Left renal pelvis (tissue), 4 donors: ENCODE measurements at places on chromosomes 16 and 17. TPM values are rescaled to one million over a fixed set of nuclear protein-coding genes. Genes with fewer than 3 reads are reported as not detected.
A peak's percentile ranks its signal among the peaks of the same experiment; 100 is the strongest.

The FOXC2 gene
- 38.7 TPM for polyA plus RNA-seq

DNA sequence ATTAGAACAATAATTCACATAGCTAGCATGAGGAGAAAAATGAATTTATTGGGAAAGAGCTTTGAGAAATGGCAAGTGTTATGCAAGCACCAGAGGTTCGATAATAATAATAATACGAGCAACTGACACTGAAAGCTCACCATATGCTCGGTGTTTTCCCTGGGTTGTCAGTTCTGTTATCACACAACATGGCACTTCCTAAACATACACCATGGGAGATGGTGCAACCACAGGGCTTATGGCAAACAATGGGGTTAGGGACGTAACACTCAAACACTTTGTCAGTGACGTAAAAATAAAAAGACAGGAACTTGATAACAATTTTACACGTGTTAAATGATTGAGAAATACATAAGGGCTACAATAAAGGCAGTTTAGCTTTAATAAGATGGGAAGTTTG is 23.7 kb downstream of the OR1D5 start:
- no peak for DNase-seq

- no peak for DNase-seq
Measured at GRCh38 chr16:86091976-86092375, 193.0 kb downstream of the IRF8 start.

- DNase-seq: no peak
Measured at GRCh38 chr16:77069929-77070328, 121.1 kb upstream of the MON1B start.

- DNase-seq: no peak
Measured at GRCh38 chr17:10831696-10832095, 6.2 kb downstream of the PIRT start.

The NECAB2 gene
- polyA plus RNA-seq: 0.97 TPM

- no peak for DNase-seq
Measured at GRCh38 chr16:77585379-77586251, 136.7 kb upstream of the NUDT7 start.

- no peak for DNase-seq
Measured at GRCh38 chr16:62363501-62363900, 327.3 kb upstream of the CDH8 start.

- DNase-seq: no peak
Measured at GRCh38 chr17:80603396-80603795, 58.8 kb downstream of the RPTOR start.

The YBX2 gene
- 4.1 TPM for polyA plus RNA-seq

The PRR11 gene
- polyA plus RNA-seq: 17.2 TPM

The LHX1 gene
- 0.97 TPM for polyA plus RNA-seq

DNA sequence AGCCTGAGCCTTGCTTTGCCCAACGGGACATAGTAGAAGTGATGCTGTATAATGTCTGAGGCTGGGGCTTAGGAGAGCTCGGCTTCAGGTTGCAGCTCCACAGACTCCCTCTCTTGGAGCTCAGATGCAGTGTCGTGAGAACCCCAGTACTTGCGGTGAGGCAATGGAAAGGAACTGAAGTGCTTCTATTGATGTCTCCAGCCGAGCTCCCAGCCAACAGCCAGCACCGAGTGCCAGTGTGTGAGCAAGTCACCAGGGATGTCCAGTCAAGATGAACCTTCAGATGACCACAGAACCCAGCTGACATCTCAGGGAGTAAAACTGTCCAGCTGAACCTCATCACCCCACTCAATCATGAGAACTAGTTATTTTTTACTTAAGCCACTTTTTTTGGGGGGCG is 268.1 kb downstream of the IRF8 start:
- DNase-seq: no peak

DNA sequence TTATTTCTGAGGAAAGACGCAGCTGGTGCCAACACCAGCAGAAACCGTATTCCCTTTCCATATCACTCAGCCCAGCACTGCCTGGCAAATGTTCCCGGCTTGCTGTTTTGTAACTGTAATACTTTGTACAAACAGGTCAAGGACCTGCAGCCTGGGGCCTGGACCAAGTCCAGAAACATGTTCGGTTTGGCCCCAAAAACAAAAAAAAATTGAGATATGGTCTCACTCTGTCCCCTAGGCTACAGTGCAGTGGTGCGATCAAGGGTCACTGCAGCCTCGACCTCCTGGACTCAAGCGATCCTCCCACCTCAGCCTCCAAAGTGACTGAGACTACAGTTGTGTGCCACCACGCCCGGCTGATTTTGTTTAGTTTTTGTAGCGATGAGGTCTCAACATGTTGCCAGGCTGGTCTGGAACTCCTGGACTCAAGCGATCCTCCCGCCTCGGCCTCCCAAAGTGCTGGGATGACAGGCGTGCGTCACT is 1.2 kb downstream of the HAGH start:
- no peak for DNase-seq

GRCh38 chr16:55760310-55761001 is 72.4 kb downstream of the CES1 start:
- peak; percentile 27 for DNase-seq

The TLCD3B gene
- 1.2 TPM for polyA plus RNA-seq

GRCh38 chr17:30309591-30309990 is 17.8 kb upstream of the BLMH start:
- DNase-seq: no peak

- no peak for DNase-seq
Measured at GRCh38 chr16:57830890-57831484, 28.7 kb upstream of the KIFC3 start.

DNA sequence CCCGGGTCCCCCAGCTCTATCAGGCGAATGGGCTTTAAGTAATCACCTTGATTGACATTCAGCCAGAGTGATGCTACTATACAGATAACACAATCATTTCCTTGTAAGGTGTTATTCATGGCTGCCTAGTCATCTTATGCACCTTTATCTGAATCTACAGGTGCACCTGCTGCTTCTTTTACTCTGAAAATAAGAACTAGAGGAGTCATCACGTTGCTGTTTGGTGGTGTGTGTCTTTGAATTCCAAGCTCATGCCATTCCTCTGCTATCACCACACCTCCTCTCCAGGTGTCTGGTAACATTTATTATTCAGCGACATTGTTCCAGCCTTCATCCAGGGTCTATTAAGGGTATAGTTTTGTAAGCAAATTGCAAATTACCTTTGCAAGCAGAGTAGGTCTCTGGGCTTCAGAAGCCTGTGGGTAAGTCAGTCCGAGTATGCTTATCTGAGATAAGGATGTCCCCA is 51.9 kb downstream of the NOS2 start:
- no peak for DNase-seq

The TBC1D3K gene
- not detected for polyA plus RNA-seq

- no peak for DNase-seq
Measured at GRCh38 chr16:59090541-59090940, 356.4 kb upstream of the GOT2 start.

The BEAN1 gene
- polyA plus RNA-seq: 2.9 TPM

The SCNN1B gene
- polyA plus RNA-seq: 26.5 TPM

GRCh38 chr17:40895106-40895730 is 10.2 kb upstream of the KRT20 start:
- no peak for DNase-seq

The TBC1D24 gene
- 22.7 TPM for polyA plus RNA-seq

DNA sequence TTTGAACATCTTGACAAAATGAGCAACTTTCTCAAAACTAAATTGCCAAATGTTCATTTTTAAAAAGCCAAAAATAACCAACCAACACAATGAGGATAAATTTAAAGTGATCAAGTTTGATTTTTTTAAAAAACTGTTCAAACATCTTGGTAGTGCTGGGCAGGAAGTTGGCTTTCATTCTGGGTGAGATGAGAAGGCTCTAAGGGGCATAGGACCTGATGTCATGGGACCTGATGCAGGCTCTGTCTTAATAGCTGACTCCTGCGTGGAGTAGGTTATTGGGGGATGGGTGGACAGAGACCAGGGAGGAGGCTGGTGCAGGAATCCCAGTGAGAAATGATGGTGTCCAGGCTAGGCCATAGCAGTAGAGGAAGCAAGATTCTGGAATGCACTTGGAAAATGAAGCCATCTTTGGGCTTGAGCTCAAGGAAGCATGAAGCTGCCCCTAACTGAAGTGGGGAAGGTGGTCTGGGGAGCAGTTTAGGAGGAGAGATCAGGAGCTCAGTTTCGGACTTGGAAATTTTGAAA is 20.4 kb downstream of the NLRC5 start:
- no peak for DNase-seq

DNA sequence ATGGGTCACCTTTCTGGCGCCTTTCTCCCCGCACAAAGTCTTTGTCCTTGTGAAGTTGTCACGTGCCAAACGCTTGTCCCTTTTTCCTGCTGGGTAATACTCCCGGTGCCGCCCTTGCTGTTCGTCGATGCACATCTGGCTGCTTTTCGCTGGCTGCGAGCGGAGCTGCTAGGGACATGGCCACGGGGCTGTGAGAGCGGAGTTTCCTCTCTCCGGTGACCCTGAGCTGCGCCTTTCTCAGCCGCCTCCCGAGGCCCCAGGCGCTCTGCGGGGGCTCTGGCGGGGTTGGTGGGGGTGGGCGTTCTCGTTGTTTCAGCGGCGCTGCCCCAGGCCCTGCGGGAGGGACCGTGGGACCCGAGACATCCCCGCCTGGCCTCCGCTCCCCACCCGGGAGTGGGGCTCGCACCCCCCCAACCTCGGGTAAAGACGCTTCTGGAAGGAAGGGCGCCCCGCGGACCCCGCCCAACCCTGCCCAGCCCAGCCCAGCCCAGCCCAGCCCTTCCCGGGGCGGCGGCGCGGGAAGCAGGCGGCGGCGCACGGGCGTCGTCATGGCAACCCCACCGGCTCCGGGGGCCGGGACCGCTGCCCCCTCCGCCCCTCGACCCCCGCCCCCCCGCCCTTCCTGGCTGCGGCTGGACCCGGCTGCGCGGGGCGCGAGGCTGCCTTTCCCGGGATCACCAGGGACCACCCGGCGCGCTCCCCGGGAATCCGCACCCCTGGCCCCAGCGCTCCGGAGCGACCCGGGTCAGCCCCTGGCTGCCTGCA is 12.3 kb downstream of the CHMP6 start:
- DNase-seq: no peak

- no peak for DNase-seq
Measured at GRCh38 chr17:71902894-71903506, 217.8 kb upstream of the SOX9 start.

The CPNE7 gene
- 3.7 TPM for polyA plus RNA-seq

The USP22 gene
- polyA plus RNA-seq: 224 TPM

GRCh38 chr17:35655303-35655702 is 68.2 kb downstream of the AP2B1 start:
- no peak for DNase-seq

The PRAC1 gene
- not detected for polyA plus RNA-seq

DNA sequence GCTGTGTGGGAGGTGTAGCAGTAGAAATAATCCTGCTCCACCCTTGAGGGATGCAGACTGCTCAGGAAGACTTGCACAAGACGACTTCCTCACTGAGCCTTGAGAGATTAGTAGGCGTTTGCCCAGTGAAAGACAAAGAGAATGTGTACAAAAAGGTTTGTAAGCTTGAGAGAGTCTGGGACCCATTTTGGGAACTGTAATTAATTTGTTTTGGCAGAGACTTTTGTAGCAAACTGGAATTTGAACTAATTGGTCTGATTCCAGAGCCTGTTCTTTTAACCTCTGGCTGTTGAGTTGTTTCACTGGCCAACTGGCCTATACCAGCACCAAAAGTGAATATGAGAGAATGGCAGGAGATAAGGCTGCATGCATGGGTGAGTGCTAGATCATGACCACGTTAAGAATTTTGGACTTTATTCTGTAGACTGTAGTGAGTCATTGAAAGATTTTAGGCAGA is 75.5 kb downstream of the AATF start:
- DNase-seq: no peak

- DNase-seq: no peak
Measured at GRCh38 chr16:1291576-1291974, 17.9 kb upstream of the UBE2I start.

DNA sequence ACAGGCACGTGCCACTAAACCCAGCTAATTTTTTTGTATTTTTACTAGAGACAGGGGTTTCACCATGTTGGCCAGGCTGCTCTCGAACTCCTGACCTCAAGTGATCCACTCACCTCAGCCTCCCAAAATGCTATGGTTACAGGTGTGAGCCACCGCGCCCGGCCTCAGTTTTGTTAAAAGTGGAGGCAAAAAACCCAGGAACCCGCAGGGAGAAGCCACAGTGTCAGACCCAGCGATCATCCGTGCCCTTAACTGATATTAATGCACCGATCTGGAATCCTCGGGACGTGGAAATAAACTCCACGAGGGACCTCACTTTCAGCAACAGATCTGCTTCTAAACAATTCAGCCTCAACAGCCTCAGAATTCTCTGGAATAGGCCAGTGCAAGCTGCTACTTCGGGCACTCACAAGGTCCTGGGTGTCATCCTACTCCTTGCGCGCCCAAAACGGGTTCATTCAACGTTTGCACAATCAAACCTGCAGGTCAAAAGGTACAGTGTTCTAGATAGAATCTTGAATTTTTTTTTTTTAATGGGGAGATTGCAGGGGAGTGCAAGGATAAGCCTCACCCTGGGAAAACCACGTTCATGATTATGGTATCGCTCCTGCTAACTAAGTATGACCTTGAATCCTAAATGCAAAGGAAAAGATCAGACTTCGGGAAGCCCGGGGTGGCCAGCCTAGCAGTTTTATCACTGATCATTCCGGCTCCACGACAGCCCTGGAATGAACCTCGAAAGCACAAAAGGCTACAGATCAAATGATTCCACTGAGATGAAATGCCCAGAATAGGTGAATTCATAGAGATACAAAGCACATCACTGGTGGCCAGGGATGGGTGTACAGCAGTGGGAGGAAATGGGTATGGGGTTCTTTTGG is 22.4 kb downstream of the LITAF start:
- no peak for DNase-seq

- no peak for DNase-seq
Measured at GRCh38 chr16:64615630-64616280, 506.1 kb downstream of the CDH11 start.

- DNase-seq: no peak
Measured at GRCh38 chr16:57235128-57236021, 9.7 kb upstream of the ARL2BP start.

DNA sequence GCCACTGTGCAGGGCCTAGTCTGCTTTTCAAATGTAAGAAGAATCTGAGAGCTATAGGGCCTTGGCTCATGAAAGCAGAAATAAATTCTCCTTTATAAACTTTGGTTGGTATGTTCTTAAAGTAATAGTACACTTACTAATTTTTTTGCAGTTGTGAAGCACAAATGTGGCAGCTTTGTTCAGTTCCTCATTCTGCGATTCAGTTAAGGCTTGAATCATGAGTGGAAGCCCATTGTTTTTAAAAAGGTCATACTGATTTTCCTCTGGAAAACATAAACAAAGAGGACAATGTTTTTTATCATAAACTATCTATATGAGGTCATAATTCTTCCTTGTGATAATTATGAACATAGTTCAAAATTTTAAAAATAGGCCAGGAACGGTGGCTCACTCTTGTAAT is 23.6 kb upstream of the DYNC1LI2 start:
- no peak for DNase-seq

The MT4 gene
- not detected for polyA plus RNA-seq

The PMP22 gene
- 78.9 TPM for polyA plus RNA-seq

GRCh38 chr17:44930667-44931066 is 15.4 kb upstream of the GFAP start:
- no peak for DNase-seq

The GPR142 gene
- polyA plus RNA-seq: 0.63 TPM

DNA sequence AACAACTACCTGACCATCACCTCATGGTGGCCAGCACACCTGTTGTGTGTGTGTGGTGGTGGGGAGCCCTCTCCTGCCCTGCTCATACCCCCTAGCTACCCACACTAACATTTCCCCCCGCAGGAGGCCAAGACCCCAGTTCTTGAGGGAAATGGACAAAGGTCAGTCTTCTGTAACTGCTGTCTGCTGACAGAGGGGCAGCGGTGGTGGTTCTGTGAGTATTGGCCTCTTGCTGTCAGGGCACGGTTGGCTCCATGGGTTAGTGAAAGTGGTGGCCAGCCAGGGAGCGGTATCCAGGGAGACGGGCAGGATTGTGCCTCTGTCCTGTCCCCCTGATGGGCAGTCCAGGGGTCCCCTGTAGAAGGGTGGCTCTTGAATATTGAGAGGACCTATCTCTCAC is 26.2 kb downstream of the ZNF778 start:
- DNase-seq: no peak
